Neural progenitor cell (in vitro differentiated cells): ENCODE measurements at places on chromosomes 5 and 9. TPM values are rescaled to one million over a fixed set of nuclear protein-coding genes. Genes with fewer than 3 reads are reported as not detected.

DNA sequence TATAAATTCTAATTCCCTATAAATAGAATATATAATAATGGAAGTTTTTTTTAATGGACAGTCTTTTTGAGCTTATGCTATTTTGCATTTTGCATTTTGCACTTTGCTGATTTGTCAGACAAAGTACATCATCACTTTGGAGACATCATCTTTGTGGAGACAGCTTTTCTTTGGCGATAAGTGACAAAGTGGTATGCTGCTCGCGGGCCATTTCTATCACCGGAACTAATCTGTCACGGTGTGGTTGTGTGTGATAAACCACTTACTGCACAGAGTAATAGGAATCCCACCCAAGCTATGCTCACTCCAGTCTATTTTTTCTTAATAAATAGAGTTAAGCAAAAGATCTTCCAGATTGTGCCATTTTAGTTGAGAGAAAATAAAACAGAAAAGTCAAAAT, 133.1 kb downstream of the MACIR start:
- DNase-seq = no peak

GRCh38 chr9:69180670-69181069, 6.6 kb downstream of the TJP2 start:
- DNase-seq = no peak

GRCh38 chr5:14732991-14733390, 68.5 kb downstream of the OTULIN start:
- no peak for DNase-seq

The FAXDC2 gene
- 7.3 and 9.2 TPM in 2 replicates for total RNA-seq

- DNase-seq = no peak
Measured at GRCh38 chr5:72245951-72246532, 74.0 kb downstream of the MRPS27 start.

The LYRM7 gene
- 8.1 and 19.2 TPM in 2 replicates for total RNA-seq

The DNAI1 gene
- 0.52 and 1.3 TPM in 2 replicates for total RNA-seq

DNA sequence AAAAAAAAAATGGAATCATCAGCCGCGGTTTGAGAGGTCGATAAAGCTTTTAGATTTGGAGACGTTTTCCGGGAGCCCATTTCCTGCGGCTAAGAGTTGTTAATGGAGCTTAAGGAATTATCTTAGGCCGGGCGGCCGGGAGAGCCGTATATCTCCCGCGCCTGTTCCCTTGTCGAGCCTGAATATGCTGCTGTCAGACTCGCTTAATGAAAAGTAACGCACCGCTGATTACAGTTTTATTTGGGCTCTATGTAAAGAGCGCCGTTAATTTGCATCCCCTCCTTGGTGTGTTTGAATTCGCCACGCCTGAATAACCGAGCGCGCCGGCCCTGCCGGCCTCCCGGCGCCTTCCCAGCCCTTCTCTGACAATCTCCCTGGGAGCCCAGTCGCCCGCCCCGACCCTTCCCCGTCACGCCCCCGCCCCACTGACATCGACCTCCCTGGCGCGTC, 7.9 kb downstream of the IRX4 start:
- DNase-seq = peak; percentile 61

- DNase-seq = no peak
Measured at GRCh38 chr9:104269996-104270963, 176.2 kb downstream of the SMC2 start.

DNA sequence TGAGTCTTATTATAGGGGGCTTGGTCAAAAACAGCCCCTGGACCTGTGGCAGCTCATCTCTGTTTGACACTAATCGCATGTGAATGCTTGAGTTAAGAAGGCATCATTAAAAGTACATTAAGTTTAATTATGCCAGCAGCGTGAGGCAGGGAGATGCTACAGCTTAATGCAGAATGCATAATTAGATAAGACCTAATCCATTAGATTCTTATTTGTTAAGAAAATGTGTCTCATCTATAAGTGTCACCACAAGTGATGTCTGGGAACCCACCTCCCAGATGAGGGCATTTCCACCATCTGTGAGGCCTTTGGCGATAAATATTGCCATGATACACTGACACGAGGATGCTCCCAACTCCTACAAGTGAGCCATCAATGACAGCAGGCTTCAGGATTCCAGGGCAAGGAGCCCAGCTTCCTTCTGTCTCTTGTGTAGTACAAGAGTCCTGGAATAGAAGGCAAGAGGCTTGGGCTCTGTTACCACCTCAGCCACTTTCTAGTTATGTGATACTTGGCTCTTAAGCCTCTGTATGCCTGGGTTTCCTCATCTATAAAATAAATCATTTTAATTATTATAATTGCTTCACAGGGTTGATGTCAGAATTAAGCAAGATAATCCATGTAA, 202.7 kb downstream of the FAM114A2 start:
- no peak for DNase-seq

- DNase-seq = no peak
Measured at GRCh38 chr9:23638837-23639426, 187.1 kb downstream of the ELAVL2 start.

DNA sequence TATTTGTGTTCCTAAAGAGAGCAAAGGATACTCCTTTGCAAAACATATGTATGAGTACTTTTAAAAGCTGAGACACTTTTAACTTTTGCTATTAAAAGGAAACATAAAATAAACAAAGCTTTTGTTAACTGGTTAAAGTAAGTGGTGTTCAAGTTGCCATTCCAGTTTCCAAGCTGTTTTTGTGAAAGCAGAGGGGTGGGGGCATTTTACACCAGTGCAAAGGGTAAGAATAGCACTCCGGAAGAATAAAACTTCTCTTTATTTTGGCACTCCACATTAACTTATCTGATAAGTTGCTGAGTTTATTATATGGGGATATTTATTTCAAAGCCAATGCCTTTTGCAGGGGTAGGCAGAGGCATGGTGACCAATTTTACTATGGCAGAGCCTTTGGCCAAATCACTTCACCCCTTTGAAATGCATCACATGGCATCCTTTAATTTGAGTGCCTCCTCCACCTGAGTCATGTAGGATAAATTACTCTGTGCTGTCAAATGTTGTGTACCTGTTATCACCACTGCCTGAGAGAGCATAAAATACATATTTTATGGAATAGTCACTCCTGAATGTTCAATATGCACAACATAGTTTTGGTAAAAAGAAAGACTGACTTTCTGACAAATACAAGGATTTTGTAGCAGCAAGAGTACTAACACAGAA, 62.9 kb downstream of the MLLT3 start:
- DNase-seq = no peak

DNA sequence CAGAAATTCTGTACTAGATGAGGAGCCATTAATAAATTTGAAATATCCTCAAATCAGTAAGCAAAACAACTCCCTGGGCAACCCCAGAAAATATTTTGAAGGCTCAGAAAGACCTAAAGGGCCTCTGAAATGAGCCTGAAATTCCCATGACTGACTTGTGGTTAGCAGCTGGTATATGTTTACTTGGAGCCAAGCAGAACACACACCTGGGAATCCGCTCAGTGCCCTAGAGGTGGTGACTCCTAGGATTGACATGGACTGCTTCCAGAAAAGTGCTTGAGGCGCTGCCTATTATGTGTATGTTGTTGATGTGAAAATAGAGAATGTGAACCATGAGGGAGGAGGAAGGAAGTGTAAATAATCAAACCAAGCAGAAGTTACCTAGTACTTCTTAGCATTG, 14.7 kb downstream of the RFK start:
- no peak for DNase-seq

GRCh38 chr5:16773991-16774390, 157.2 kb upstream of the RETREG1 start:
- DNase-seq = peak; percentile 41

- no peak for DNase-seq
Measured at GRCh38 chr5:68465133-68465532, 249.6 kb downstream of the PIK3R1 start.

DNA sequence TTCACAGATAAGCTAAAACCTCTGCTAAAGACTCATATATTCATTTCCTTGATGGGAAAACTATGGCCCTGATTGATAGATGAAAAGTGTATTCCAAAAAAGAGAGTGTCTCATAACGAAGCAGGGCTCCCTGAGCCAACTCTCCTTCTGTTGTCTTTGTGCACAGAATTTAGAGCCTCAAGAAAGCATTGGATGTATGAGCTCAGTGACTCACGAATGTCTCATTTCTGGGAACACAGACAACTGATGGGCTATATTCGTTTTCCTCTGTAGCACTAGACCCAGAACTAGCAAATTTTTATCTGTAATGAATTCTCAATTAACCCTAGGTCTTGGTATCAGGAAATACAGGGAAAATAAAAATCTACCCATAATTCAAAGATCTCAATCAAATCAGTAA, 88.4 kb downstream of the LMNB1 start:
- DNase-seq = no peak

DNA sequence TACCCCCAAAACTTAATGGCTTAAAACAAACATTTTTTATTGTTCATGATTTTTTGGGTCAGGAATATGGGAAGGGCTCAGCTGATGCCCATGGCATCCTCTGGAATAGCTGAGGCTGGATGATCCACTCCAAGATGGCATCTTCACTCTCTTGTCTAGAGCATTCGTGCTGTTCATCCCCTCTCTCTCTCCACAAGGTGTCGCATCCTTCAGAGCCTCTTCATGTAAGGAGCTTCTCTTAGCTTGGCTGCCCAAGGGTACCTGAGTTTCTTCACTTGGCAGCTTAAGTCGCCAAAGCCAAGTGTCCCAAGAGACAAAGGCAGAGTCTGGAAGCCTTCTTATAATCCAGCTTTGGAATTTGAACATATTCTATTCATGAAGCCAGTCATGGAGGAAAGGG, 294.7 kb downstream of the CHSY3 start:
- peak; percentile 57 for DNase-seq

DNA sequence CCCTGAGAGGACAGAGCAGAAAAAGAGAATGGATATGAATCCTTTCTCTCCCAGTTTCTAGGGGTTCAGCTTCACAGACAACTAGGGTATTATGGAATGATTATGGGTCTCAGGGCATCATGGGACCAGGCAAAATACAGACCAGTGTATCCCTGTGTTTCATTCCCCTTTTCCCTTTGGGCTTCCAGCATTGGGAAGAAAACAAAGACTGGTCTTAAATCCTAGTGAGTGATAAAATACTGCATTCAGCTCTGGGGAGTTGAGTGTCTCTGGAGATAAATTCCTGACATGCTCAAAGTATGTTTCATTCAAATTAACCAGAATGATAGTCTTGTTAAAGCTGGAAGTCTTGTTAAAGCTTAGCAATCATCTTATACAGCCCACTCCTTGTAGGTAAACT, 2.4 kb upstream of the POU4F3 start:
- DNase-seq = no peak

The IL3 gene
- total RNA-seq = not detected in 2 replicates

DNA sequence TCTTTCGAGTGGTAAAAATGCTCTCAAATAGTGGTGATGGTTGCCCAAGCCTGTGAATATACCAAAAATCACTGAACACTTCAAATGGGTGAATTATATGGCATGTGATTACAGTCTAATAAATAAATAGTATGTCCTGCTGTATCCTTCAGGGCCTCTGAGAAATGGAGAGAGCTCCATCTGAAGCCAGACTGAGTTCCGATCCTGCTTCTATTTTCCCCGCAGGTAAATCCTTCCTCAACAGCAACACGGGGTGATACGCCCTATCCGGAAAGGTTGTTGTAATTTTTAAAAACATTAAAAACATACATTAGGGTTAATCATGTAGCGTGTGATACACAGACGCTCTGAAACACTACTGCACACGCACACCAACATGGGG, 695 bp upstream of the SNAPC3 start:
- no peak for DNase-seq

The LECT2 gene
- not detected in 2 replicates for total RNA-seq

The NUDT12 gene
- 31.3 and 49.8 TPM in 2 replicates for total RNA-seq

GRCh38 chr5:179008667-179009066, 13.5 kb upstream of the GRM6 start:
- DNase-seq = no peak

DNA sequence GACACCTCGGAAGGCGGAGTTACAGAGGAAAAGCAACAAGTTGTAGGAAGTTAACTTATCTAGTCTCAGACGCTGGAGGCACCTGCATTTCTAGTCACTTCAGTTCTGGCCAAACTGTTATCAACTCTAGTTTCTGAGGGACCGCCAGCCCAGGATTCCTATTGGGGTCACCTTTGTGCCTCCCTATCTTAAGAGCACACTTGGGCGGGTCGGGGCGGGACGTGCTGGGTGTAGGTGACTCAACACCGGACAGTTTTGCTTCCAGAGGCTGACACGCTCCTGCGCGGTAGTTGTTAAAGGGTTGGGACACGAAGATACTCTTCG, 679 bp upstream of the KDM4C start:
- peak; percentile 67 for DNase-seq
